ENCODE measurements at places on chromosomes 4 and X.

- no peak for DNase-seq
Measured at GRCh38 chrX:71912156-71912555, 1.5 kb downstream of the NHSL2 start.

DNA sequence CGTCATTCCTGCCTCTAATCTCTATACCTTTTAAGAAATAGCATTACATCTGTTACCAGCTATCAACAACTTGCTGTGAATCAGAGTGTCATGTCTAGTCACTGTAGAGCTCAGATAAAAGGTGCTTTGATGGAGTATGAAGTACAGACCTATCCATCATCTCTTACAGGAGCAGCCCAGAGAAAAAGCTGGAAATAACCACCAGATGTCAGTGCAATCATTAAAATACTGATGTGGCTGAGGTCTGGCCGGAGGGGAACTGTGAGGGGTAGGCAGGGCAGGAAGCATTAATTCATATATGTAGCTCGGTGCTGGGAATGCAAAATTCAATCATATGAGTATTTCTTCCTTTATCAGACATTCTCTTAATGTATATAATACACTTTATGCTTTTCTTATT, 100.6 kb downstream of the AKAP4 start:
- DNase-seq, result no peak

DNA sequence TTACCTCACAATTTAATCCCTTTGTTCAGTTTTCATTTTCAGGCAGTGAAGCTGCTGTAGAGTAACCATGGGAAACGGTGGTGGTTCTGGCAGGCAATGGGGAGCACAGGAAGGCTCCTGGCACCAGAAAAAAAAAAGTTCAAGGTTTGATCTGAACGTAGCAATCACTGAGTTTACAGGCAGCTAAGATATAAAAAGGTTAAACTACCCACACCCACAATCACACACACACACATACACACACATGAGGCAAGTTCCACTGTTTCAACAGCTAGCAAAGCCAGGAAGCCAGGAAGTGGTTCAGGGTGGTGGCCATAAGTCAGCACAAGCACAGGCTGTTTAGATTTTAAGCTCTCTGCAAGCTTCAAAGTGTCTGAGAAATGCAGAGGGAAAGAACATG, at the start of gene SULT1B1:
Gene SULT1B1 (minus strand): TSS at position 166 of the 400 bp plus-strand sequence. CDS start 5,403 bp downstream, outside the sequence.
- DNase-seq, result no peak

- no peak for DNase-seq
Measured at GRCh38 chr4:86472377-86473019, 112.6 kb upstream of the MAPK10 start.

DNA sequence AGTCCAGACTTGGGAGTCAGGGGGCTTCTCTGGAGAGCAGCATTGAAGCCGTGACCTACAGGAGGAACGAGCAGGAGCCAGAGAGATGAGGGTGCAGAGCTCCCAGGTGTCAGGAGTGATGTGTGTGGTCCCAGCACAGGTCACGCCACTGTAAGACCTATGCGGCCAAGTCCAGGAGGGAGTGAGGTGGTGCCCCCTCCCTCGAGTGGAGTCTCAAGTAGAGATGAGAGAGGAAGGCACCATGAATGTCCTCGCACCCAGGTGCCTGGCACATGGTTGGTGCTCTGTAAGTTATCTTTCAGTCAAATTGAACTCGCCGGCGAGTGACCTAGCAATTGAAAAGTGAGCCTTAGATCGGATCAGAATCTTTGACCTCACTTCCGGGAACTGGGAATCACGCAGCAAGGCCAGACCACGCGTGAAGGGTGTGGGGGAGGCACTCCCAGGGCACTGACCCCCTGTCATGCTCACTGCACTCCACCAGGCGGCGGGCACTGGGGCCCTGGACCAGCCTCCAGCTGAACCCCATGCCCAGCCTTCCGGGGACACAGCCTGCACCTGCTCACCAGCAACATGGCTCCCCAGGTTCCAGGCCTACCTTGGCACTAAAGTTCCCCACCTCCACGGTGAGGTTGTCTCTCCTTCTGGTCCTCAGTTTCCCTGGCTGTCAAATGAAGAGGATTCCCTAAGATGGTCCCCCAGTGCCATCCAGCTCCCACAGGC, 127.4 kb downstream of the HMX1 start:
- DNase-seq, result no peak

All from NCI-H1417 treated with DMSO at 0.1 percent for 48 hours (cell line).